Stimulated activated CD4-positive, alpha-beta T cell treated with anti-CD3 and anti-CD28 coated beads, Interleukin-1b, Interleukin-23, amount 100 ng/mL, for 1 hour (primary cell): ENCODE measurements at places on chromosomes 1 and 21.

- no peak for DNase-seq
Observed at GRCh38 chr1:230737622-230738262, 9.4 kb upstream of the CAPN9 start.

DNA sequence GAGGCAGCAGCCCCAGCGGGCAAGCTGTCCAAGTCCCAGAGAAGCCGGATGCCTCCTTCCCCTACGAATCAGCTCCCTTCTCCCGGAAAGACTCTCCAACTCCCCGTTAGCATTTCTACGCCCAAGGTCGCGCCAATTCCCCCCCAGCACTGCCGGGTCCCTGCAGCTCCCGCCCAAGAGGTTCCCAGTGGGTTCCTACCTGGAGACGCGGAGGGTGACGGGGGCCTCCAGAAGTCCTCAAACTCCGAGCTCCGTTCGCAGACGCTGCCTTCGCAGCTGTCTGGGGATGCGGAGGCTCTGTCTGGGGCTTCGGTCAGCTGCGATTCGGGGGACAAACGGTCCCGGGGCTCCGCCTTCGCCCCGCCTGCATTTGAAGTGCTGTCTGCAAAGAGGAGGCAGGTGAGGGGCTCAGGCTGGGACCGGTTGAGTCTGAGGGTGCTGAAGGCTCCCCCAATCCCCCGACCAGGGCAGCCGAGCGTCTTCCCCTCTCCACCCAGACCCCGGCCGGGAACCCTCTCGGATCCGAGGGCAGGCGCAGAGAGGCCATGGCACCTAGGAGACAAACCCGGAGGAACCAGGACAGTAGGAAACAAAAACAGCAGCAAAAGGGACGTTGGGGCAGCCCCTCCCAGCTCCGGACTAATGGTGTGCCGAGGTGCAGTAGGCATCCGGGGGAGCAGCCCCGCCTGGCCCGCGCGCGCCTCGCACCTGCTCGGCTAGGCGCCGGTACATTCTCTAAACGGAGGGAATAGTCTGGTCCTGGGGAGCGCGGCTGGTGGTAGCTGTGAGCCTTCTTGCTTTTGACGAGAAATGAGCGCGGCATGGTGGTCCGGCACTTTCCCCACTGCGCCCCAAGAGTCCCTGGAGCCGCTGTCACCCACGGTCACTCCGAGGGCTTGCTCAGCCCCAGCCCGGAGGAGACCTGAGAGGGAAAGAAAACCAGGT lies 3.8 kb downstream of the GFI1 start:
- DNase-seq = no peak

- no peak for DNase-seq
Observed at GRCh38 chr1:23118957-23119792, 49.5 kb downstream of the LUZP1 start.

DNA sequence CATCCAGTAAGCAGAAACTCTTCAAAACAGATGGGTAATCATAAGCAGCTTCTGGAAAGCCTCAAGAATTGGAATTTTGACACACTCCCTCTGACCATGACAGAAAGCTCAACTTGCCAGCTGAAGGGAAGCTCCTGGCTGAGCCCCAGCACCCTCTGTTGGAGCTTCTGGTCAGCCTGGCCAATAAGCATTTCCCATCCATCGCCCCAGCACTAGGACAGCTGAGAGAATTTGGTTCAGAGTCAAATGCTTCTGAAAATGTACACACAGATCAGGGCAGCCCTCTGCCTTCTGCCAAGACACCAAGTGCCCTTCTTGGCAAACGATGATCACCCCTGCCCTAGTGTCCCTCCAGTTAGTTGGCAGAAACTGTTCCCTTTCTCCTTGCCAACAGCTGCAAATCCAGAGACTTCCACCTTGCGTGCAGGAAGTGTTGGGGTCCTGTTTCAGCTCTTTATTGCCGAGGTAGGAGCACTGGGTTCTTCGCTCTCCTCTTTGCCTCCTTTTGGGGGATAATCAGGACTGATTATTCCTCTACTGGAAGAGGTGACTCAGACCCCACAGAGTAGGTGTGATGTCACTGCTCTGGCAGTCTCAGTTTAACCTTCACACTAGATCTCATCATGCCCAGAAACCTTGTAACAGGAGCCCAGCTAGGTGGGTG lies 11.9 kb downstream of the PIGV start:
- no peak for DNase-seq

- DNase-seq = no peak
Observed at GRCh38 chr1:62800825-62801306, 16.9 kb downstream of the ATG4C start.

- DNase-seq = no peak
Observed at GRCh38 chr1:143735764-143736461, 235.9 kb downstream of the FAM72C start.

GRCh38 chr1:25194572-25195020 lies 37.7 kb downstream of the SYF2 start:
- no peak for DNase-seq

DNA sequence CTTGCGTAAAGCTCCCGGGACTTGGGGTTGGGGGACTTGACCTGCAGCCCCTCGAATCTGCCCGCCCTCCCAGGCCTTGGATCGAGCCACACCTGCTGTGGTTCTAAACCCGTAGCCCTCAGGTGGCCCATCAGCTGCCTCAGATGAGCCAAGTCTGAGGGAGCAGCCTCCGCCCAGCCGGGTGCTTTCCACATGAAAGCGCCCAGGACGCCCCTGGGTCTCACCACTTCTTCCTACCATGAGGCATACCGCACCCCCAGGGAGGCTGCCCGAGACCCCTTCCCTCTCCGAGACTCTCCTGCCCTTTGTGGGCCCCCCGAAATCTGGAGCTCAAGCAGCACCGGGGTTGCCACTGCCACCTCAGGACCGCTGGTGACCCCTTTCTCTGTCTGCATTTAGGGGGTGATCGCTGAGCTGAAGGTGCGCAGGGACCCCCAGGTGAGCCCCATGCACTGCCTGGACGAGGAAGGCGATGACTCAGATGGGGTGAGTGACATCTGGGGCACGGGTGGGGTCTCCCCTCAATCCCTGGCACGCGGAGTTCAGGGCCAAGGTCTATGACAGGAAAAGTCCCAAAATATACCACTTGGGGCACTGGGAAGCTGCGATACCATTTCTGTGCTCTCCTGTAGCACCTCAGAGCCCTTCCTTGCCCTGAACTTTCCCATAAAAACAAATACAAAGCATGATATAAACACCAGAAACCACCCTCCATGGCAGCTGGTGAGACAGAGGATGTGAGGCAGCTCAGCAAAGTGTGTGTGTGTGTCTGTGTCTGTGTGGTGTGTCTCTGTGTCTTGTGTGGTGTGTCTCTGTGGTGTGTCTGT lies 68.5 kb downstream of the SLC19A1 start:
- no peak for DNase-seq
